Ureter (tissue), 1 donor: ENCODE measurements at places on chromosomes 3 and 15. TPM values are rescaled to one million over a fixed set of nuclear protein-coding genes. Genes with fewer than 3 reads are reported as not detected.

The RARB gene
- total RNA-seq, result 14.0 TPM

The SUSD5 gene
- 2.1 TPM for total RNA-seq

The C3orf49 gene
- total RNA-seq, result not detected

DNA sequence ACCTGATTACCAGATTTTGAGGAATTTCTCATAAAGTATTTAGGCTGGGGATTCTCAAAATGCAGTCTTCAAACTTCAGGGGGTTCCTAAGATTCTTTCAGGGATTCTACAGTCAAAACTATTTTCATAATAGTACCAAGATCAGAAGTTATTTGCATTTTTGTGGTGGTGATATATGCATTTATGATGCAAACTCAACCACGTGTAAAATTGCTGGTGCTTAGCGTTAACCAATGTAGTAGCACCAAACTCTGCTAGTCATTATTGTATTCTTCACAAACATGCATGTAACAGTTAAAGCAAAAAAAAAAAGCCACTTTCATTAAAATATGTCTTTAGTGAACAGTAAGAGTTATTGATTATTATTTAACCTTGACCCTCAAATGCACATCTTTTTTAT lies 274.9 kb upstream of the DNAJC19 start:
- DNase-seq, result no peak

GRCh38 chr3:42790714-42791229 lies 13.5 kb downstream of the HIGD1A start:
- DNase-seq, result no peak
